ENCODE measurements at places on chromosomes 7 and 10.

GRCh38 chr10:104170610-104171254 is 48.8 kb downstream of the SFR1 start:
- no peak for DNase-seq

DNA sequence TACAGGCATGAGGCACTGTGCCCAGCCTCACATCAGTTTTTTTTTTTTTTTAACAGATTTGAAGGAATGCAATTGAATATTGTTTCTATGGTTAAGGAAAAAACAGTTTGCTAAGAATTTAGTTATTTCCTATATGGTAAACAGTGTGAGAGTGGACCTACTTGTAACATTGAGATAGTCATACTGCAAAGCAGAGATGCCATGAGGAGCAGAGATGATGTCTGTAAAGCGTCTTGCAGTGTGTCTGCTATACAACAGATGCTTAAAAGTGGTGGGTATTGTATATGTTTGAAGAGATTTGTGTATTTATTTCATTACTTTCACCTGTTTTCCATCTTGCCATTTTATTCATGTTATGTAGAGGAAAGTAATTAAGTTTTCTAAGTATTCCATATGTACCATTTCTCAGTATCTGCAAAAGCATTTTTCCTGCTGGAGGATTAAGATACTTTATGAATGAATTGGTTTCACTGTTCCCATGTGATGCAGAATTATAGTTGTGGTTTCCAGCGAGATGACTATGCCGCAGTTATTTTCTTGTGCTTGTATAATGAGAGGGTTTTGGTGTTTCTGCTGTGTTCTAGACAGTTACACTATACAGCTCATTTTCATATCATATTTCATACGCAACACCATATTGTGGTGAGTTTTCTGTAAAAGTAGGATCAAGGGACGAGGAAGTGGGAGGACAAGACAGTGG is 26.6 kb downstream of the TET1 start:
- no peak for DNase-seq

- DNase-seq, result no peak
Measured at GRCh38 chr7:17680026-17680425, 260.3 kb downstream of the SNX13 start.

DNA sequence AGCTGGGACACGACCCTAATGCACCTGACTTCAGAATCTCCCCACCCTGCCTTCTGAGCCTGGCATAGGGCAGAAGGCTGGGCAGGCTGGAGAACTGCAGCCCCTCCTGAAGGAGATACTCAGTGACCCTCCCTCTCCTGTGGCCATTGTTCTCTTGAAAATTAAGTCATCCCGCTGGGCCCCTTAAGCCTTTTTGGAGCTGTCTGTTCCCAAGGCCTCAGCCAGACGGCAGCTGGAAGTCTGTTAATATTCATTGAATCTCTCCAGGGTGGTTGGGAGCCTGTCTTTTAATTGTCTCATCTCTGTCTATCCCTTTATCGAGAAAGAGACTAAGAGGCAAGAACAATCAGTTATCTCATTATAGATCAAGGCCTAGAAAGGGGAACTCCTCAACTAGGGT is 118.1 kb upstream of the PCBD1 start:
- DNase-seq, result no peak

GRCh38 chr7:16344927-16345326 is 76.4 kb downstream of the CRPPA start:
- DNase-seq, result no peak

GRCh38 chr10:96306516-96306915 is 2.3 kb downstream of the DNTT start:
- no peak for DNase-seq

- DNase-seq, result no peak
Measured at GRCh38 chr7:54946764-54947163, 72.1 kb upstream of the EGFR start.

- DNase-seq, result no peak
Measured at GRCh38 chr10:132509506-132510173, 27.9 kb upstream of the INPP5A start.

DNA sequence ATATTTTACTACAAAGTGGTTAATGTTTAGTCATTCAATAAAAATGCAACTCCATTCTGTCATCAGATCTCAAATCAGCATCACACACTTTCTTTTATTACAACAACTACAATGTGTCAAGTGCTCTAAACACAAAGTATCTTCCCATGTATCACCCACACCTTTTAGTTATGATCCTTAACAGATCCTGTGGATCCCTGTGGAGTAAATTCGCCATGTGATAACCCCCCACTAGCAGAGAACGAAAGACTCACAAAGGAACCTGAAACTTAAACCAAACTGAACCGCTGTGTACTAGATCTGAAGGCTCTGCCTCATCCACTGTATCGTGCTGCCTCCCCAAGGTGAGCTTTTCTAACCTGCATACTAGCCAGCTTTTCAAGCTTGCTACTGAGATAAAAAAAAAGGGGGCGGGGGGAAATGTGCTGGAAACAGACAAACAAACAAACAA is 1.7 kb downstream of the DPY19L1 start:
- peak; percentile 89 for DNase-seq

DNA sequence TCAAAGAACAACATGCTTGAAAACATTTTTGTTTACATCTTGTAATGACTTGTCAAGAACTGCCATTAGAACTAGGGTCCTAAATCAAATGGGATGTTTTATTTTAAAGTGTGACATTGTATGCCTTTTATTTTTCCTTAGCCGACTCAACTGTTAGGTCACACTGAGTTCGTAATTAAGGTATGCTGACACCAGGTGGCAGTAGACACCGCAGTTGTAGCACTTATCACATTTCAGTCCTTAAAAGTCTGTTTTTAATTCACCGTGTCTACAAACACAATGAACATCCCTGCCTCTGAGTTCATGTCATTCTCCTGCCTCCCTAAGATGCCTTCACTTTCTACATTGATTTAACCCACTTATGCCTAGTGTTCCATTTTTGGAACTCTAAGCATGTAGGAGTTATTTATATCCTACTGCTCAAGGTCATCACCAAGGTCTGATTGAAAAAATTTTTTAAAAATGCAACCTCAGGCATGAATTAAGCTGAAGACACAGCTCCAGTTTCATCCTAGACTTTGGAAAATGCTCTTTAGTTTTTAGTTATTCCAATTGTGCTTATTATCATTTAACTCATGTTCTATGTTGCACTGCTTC is 186.1 kb downstream of the BMPER start:
- peak; percentile 50 for DNase-seq

DNA sequence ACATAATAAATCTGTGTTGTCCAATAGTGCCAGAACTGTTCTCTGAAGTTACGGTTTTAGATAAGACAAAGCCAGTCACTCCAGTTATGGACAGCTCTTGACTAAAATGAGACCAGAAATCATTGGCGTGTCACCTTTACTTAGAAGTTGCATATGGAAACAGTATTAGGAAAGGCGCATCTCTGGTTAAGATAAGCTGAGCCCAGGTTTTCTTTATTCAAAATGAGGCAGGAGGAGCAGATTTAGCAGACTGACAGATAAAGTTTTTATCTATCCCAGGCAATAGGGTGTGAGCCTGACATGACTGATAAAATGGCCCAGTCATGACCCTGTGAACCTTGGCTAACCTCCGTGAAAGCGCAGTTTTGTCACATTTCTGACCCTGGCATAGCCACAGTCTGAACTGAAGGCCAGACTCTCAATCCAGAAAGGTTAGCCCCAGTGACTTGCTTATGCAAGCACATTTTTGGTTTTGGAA is 4.2 kb downstream of the CYP26A1 start:
- no peak for DNase-seq

DNA sequence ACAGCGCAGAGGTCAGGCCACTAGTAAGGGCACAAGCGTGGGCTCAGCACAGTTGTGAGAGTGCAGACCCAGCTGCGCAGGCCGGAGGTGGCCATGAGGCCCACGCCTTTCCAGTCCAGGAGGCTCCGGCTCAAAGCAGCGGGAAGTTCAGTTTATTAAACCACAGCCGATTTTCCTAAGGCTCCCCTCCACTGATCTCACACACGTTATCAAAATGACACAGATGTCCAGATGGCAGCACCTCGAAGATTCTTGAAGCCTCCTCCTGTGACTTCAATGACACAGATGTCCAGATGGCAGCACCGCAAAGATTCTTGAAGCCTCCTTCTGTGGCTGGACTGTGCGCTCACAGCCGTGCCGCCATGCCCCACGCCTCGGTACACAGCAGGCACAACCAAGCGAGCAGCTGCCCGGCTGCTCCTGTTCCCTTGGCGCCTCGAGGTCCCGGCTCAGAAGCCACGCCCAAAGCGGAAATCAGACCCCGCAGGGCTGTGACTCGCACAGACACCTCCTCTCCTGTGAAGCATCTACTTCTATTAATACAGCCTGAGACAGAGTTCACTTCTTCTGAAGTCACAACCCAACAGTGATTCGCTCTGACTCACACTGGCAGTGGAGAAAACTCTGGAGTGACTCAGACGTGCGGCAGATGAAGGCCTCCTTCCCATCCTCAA is 122.7 kb downstream of the MAD1L1 start:
- DNase-seq, result peak; percentile 100

DNA sequence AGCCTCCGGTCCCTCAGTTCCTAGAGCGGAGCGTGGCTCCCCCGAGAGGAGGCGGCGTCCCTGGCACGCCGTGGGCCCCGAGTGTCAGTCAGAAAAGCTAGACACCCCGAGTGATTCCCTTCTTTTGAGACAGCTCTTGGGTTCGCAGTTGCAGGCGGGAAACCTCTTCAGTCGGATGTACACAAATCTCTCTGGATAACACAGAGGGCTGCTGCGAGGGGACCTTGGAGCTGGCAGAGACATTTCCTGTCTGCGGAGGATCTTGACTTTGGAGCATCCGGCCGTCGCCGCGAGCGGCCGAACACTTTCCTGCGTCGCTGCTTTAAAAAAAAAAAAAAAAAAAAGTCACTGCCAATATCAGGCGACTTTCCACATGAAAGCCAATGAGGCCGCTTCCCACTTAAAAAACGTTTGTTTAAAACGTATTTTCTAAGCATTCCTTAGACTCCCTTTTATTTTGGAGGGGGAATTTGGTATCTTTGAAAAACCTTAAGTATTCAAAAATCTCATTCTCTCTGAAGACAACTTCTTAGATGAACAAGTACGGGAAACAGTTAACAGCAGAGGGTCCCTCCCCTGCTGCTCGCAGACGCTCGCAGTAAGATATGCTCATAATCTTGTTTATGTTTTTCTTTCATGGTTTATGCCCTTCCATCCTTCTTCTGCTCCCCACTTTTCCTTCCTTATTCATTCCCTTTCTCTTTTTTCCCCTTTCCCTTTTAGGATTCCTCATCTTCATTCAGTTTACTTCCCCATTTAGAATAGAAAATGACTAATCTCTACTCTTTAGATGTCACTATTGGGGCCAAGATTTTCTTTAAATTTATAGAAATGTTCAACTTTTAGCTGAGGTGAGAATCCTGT is 10.0 kb downstream of the HHEX start:
- DNase-seq, result peak; percentile 58

DNA sequence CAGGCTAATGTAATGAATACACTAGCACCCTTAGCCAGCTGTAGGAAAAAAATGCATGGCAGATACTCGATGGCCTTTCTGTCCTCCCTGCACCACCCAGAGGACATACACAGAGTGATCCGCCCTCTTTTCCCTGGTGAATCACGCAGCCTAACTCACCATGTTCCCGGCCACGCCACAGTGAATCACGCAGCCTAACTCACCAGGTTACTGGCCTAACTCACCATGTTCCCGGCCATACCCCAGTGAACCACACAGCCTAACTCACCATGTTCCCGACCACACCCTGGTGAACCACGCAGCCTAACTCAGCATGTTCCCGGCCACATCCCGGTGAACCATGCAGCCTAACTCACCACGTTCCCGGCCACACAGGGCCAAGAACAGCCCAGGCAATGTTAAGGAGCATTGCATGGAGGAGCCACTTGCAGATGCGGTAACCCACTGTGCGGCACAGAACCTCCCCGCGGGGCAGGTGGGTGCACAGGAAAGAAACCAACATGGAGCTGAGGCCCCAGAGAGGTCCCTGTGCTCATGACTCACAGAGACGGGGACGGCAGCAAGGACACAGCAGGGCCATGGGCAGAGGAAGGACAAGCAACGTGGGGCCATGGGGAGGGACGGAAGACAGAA is 508.5 kb downstream of the DNAJB6 start:
- peak; percentile 75 for DNase-seq

- no peak for DNase-seq
Measured at GRCh38 chr10:60388709-60389301, 870 bp downstream of the ANK3 start.

DNA sequence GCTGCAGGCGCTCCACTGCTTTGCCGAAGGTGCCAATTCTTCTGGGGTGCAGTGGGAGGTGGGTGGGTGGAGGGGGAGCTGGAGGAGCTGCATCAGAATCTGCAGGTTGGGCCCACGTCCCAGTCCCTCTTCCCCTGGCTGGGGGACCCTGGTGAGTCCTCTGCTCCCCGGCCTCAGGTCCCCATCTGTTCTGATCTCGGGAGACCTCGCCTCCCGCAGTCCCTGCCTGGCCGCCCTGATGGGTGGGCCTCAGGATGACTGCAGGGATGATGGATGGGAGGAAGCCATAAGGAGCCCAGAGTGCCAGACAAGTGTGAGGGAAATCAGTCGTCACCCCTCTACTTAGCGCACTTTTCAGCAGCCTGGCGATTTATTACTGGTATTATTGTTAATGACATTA is 89.3 kb upstream of the PCBD1 start:
- DNase-seq, result no peak

- no peak for DNase-seq
Measured at GRCh38 chr7:87424075-87424474, 51.4 kb downstream of the ABCB4 start.

DNA sequence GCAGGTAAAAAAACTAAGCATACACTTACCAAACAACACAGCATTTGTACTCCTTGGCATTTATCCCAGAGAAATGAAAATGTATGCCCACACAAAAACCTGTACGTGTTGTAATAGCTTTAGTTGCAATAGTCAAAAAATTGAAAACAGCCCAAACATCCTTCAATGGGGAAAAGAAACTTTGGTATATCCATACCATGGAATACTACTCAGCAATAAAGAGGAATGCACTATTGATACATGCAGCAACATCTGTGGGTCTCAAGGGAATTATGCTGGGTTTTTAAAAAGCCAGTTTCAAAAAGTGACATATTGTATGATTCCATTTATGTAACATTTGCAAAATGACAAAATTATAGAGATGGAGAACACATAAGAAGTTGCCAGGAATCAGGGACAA is 35.4 kb downstream of the DPCD start:
- DNase-seq, result no peak

DNA sequence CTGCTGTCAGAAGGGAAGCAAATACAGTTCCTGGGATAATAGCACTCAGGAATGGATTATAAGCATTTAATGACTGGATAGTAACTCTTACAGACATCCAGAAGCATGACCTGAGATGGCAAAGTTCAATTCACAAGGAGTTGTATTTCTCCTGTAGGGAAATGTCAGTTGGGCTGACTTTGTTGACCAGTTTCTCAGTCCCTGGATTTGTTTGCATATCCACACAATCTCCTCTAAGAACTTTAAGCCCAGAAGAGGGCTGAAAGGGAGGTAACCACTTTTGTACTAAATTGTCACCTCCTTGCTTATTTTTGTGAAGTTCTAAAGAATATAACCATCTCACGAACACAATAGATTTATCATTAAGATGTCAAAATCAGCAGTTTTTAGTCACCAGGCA is 140.3 kb downstream of the SEMA3D start:
- no peak for DNase-seq
